ENCODE measurements at places on chromosomes 11 and 22.
A peak's percentile ranks its signal among the peaks of the same experiment; 100 is the strongest.

GRCh38 chr11:62552485-62553079, 6.0 kb upstream of the AHNAK start:
- DNase-seq: peak; percentile 45

DNA sequence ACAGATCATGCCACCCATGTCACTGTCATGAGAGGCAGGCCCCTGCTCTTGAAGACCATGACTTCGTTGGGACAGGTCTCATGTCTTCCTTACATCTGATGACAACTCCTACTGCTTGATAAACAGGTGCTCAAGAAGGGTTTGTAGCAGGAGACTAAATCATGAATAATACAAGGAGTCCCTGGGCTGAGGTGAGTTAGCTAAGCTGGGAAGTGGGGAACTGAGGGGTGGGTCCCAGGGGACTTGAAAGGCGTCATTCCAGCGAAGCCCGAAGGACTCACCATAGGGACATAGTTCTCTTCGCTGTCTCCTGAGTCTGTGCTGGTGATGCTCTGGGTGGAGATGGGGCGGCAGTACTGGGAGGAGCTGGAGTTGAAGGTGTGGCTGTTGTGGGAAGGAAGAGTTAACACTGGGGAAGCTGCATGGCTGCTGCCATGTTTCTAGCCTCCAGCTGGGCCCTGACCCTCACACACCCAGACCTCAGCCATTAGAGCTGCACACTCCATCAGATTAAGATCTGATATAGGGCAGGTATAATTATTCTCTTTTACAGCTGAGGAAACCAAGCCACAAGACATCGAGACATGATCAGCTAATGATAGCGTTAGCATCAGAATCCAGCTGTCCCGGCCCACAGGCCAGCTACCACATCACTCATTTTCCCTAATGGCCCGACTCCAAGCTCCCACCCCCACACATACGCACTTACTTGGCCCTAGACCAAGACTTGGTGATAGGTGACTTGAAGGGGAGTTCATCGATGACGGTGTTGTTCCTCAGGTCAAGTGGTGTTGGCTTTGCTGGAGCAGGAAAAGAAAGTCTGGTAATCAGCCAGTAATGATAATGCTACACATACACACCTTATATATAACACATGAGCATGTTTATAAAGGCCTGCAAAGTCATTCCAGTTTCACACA, 32.9 kb downstream of the USP35 start:
- no peak for DNase-seq

- no peak for DNase-seq
These were observed 53.9 kb upstream of the ANO1 start for GRCh38 chr11:70024036-70024772.

DNA sequence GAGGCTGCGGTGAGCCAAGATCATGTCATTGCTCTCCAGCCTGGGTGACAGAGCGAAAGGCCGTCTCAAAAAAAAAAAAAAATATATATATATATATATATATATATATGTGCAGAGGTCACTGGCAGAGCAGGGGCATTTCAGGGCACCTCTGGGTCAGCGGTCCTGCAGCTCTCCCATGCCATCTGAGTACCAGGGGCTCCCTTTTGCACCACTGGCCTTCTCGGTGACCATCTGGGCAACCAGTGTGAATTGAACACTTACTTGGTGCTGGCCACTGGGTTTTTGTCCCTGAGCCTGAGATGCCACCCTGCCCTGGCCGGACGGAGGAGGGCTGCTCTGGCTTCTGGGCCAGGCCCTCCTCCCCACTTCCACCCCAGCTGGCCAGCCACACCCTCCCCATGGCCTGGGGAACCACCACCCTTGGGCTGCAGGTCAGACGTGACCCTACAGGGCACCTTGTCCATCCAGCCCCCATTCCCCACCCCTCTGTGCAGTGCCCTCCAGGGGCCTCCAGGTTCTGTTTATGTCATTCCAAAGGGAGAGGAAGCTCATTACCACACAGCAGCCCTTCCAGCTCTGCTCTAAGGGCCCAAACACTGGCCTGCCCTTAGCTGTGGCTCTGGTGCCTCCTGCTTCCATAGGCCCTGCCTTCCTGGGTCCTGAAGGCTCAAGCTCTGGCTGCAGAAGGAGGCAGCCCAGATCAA, 10.3 kb downstream of the MAPK8IP1 start:
- DNase-seq: no peak

DNA sequence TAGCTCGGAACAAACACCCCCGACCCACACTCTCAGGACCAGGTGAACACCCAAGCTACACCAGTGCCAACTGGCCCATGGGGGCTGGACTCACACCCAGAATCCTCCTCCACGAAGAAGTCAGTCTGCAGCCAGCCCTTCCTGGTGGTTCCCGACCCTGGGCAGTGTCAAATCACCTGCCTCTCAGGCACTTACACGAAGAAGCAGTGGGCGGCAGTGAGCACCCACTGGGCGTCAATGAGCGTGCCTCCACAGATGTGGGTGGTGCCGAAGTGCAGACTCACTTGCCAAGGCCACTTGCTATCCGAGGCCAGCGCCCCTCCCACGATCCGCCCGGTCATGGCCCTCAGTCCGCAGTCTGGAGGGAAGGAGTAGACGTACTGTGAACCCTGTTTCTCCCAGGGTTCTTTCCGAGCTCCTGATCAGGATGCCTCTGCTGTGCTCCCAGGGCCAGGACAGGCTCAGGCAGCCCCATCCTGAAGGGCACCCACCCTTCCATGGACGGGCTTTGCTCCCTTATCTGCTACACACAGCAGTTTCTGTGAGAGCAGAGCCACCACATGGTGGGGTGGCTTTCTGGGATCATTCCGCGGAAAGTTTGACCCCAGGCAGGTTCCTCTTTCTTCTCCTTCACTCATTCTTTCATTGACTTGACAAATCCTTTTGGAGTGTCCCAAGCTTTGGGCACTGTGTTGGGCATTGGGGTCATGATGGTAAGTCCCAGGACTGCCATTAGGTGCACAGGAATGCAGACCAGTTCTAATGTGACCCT, 19.4 kb downstream of the TMPRSS13 start:
- no peak for DNase-seq

GRCh38 chr11:74015919-74016684, 7.2 kb upstream of the UCP3 start:
- no peak for DNase-seq

- no peak for DNase-seq
These were observed 1.7 kb downstream of the GDPD5 start for GRCh38 chr11:75523811-75524664.

GRCh38 chr22:31244046-31244942, 32.2 kb downstream of the LIMK2 start:
- DNase-seq: peak; percentile 44

GRCh38 chr11:65709661-65710060, 2.4 kb upstream of the KAT5 start:
- DNase-seq: no peak

GRCh38 chr11:2142300-2142759, 3.1 kb upstream of the IGF2 start:
- no peak for DNase-seq

- no peak for DNase-seq
These were observed 86.4 kb downstream of the GRK3 start for GRCh38 chr22:25650833-25651232.

Data from NCI-H446 (cell line).